GM12878 (cell line): ENCODE measurements at places on chromosomes 5 and 9.

DNA sequence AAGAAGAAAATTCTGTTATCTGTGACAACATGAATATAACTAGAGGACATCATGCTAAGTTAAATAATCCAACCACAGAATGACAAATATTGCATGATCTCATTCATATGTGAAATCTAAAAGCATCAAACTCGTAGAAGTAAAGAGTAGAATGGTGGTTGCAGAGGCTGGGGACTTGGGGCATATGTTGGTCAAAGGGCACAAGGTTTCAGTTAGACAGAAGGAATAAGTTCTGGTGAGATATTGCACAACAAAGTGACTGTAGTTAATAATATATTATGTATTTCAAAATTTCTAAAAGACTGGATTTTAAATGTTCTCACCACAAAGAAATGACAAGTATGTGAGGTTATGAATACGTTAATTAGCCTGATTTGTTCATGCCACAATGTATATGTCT, 24.8 kb downstream of the GRIA1 start:
- DNase-seq, result no peak

- no peak for DNase-seq
Observed at GRCh38 chr9:17068671-17069070, 66.2 kb upstream of the CNTLN start.

DNA sequence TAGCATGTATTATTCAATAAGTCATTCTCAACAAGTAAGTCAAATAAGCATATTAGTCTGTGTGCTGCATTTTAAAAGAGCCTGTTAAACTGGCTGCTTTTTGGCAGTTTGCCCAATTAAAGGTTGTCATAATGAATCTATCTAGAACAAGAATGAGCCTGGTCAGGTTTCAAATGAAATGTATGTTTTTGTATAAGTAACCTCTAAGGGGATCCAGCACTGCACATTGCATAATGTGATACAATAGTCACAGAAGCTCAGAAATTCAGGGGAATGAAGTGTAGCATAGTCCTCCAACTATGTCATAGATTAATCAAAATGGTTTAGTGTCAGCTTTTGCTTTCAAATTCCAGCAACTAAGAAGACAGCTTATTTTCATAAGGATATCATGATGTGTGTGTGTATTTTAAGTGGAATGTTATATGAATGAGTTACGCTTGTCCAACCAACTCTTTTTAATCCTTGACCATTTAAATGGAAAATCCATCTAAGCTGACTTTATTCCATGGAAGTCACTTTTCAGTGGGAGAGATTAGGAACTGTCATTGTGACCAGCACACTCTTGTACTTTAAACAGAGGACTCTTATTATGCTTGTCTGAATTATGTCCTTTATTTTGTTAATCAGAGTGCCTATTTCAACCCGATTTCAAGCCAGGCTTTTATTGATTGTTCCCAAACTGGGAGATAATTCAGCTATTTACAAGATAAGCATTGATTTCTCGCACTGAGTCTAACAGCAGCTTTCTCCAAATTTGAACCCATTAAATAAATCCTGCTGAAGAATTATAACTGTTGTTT, 283.9 kb upstream of the ADAMTSL1 start:
- no peak for DNase-seq

DNA sequence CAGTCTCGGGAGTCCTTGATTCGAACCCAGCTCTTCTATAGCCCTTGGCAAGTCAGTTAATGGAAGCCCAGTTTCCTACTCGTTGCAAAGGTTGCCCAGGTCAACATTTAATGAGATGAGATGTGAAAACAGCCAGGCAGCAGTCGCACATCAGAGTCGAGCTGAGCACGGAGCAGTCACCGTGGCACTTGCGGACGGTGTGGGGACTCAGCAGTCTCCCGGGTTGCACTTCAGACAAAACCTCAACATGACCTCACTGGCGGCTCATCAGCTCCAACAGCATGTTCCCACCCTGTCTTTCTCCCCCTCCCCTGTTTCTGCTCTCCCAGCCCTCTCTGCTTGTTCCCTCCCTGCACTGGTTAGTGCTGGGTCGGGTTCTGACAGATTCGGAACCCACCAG, 35.8 kb downstream of the UBE2QL1 start:
- no peak for DNase-seq

DNA sequence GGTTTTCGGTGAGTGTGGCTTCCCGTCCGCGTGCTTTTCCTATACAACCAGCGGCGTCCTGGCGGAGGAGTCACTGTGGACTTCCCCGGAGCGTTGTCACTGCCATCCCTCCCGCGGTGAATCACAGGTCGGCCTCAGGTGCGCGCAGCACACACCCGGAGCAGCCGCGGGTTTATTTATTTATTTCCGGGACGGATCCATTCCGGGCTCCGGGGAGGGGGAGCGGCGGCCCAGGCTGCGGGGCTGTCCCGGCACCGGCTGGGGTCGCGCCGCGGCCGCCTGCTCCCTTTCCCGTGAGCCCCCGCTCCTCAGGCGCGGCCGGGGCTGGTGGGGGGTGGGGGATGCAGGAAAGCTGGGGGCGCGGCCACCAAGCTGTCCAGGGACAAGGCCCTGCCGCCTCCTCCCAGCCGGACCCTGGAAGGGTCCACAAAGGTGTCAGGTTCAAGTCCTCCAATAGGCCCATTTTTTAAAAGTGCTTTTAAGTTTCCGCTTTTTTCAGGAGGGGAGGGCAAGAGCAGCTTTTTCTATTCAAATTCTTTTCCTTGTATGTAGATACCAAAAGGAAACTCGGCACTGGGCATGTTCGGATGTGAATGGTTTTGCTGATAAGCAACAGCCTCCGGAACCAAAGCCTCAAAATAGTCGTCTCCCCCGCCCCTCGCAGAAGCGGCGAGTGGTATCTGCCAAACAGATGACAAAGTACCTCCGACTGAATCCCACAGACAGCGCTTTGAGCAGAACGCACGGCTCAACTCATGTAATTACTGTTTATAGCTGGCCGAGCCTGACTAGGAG, 192.5 kb downstream of the CD180 start:
- peak; percentile 9 for DNase-seq

DNA sequence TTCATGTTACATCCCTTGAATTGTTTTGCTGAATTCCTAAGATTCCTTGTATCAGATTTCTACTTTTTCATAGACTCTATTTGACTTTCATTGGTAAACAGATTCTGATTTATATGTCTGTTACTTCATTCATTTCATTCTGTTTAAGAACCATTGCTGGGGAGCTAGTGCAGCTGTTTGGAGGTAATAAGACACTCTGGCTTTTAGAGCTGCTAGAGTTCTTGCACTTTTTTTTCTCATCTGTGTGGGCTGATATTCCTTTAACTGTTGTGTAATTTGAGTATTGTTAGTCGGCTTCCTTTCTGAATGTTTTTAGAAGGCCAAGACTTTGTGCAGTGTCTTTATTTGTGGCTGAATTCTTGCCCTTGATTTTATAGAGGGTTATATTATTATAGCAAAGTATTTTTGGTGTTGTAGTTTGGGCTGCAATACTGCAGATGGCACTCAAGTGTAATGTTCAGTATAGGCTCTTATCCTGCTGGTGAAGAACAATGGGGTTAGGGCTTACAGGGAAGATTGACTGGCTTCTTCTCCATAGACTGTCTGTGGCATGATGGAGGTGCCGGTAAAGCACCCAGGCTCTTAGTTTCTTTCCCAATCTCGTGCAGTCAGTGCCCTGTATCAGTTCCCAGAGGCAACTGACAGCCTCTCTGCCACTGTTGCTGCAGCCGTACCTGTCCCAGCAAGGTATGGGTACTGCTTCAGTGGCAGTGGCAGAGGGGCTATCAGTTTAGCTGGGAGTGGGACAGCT, 162.2 kb downstream of the OXCT1 start:
- DNase-seq, result no peak

DNA sequence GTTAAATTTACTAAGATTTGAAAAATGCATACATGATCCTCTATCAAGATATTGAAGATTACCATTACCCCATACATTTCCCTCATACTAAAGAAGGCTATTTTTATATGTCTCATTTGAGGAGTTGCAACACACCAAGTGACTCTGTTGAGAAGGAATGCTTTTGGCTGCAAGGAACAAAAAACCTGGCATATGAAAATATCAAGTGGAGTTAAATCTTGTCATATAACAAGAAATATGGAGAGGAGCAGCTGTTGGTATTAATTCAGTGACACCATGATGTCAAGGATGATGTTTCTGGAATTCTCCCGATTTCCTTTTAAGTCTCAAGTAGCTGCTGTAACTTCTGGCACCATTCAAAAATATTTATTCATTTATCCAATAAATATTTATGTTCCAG, 193.8 kb downstream of the CSNK1G3 start:
- DNase-seq, result no peak

DNA sequence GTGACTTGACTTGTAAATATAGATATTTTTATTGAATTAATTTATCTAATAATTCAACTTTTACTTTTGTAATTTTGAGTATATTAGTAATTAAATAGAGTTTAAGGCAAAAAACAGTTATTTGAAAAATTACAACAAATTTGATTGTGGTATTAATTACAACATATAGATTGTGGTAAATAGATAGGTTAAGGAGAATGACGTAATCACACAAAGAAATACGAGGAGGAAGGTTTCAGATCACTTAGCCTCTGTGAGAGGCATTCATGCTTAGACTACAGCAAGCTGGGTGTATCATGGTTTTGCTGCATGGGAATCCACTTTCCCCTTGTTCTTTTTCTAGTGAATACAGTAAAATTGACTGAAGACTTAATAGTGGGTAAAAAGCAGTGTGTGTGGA, 878.4 kb upstream of the EDIL3 start:
- DNase-seq, result no peak

DNA sequence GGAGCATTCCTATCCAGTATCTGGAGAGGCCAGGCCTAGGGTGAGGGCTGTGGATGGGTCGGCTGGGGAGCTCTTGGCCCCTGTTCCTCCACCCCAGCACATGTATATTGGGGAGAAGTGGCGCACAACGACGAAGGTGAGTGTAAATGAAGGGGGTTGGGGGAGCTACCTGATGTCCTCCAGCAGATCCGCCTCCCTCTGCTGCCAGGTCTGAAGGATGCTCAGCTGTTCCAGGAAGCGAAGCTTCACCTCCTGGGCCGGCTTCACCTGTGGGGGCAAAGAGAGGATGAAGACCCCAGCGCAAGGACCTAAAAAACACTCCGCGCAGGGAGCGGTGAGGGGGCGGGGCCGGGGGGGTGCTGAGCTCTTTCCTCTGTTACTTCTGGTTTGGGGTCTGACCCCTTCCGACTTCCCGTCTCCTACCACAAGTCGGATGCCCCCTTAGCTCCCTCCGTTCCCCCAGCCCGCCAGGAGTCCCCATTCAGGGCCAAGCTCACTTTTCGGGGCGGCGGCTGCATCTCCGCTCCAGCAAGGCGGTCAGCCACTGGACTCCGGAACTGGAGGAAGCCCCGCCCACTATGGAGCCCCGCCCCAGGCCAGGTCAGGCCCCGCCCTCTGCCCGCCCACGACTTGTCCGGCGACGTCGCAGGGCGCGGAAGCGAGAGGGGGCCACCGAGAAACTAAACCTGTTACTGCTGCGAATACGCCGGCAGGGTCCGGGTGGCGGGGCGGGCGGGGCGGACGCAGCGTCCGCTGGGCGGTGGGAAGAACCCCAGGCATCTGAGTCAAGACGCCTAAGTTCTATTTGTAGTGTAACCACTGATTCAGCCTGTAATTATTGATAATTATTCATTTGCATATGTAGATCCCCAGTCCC, at the start of gene FCHSD1:
TSS of gene FCHSD1 (minus strand) at position 568 of the 877 bp plus-strand sequence. CDS start at position 518, 50 bp downstream.
- DNase-seq, result no peak

GRCh38 chr9:130448035-130448624, 3.4 kb downstream of the ASS1 start:
- DNase-seq, result no peak

DNA sequence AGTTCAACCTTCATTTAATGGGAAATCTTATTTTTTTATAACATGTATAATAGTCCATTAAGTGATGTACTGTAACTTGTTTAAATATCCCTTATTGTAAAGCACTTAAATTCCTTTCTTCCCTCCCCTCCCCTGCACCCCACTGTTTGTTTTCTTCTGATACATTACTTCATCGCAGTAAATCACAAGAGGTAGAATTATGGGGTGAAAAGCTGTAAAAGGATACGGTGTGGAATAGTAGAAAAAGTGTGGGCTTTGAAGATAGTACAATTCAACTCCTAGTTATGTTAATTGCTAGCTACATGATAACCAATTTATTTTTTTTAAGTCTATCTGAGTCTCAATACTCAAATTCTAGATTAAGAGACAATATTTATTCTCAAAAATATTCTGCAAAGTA, 41.9 kb upstream of the MACIR start:
- DNase-seq, result no peak

DNA sequence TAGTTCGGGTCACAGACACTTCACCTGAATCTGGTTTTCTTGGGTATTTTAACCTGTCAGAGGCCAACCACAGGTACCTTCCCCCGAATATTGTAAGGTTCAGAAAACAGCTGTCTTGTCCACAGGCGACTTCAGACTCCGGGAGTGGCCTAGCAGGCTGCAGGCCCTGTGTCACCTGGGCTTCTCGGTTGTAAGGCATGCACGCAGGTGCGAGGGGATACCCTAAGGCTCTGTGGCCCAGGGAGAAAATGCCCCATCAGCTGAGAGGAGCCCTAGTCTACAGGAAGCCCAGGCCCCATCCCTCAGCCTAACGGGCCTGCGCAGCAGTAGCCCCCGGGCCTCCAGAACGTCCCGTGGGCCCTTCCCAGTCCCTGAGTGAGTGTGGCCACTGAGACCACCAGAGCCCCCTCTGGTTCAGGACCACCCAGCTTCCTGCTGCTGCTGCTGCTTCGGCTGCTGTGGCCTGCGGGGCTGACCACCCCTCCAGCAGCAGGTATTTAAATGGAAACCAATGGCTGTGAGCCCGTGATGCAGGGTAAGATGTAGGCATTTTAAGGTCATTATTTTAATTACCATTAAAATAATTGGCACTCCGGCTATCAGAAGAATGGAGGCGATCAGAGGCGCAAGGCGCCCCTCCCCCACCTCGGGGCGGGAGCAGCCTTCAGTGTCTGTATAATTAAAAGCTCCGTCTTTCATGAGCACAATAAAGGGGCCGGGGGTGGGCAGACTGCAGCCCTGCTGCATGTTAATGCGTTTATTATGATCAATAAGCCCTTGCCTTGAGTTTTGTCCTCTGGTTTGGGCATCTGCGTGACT, 65.4 kb downstream of the PSMB7 start:
- DNase-seq, result no peak

DNA sequence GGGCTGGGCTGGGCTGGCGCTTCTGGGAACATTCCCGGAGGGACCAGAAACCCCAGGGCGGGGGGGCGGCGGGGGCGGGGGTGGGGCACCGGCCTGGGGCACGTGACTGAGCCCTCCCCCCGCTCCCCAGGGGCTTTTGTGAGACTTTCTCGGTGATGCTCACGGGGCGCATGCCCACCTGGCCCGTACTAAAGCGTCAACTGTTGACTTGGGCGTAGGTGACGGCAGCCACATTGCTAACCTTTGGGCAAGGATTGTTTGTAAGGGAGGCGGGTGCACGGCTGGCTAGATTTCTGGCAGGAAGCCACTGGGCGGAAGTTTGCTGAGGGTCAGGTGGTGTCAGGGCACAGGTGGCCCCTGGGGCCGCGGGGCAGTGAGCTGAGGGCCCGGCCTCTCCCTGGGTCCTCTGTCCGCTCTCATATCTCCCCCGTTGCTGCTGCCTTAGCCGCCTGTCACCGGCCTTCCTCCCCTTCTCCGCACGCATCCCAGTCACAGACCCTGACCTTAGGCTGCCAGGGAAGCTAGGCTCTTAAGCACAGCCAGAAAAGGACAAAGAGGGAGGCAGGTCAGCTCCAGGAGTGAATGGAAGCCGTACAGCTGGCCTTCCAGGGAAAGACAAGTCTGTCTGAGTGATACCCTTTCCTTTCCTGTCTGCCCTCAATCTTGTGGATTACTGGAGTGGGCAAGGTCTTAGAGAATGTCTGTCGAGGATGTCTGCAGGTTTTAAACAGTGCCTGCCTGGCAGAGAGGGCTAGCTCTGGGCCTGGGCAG, 812 bp downstream of the CACFD1 start:
- no peak for DNase-seq

- no peak for DNase-seq
Observed at GRCh38 chr9:136624184-136624951, 38.3 kb upstream of the EGFL7 start.
